NCI-H2029 treated with DMSO at 0.1 percent for 48 hours (cell line): ENCODE measurements at places on chromosomes 6 and 20.

DNA sequence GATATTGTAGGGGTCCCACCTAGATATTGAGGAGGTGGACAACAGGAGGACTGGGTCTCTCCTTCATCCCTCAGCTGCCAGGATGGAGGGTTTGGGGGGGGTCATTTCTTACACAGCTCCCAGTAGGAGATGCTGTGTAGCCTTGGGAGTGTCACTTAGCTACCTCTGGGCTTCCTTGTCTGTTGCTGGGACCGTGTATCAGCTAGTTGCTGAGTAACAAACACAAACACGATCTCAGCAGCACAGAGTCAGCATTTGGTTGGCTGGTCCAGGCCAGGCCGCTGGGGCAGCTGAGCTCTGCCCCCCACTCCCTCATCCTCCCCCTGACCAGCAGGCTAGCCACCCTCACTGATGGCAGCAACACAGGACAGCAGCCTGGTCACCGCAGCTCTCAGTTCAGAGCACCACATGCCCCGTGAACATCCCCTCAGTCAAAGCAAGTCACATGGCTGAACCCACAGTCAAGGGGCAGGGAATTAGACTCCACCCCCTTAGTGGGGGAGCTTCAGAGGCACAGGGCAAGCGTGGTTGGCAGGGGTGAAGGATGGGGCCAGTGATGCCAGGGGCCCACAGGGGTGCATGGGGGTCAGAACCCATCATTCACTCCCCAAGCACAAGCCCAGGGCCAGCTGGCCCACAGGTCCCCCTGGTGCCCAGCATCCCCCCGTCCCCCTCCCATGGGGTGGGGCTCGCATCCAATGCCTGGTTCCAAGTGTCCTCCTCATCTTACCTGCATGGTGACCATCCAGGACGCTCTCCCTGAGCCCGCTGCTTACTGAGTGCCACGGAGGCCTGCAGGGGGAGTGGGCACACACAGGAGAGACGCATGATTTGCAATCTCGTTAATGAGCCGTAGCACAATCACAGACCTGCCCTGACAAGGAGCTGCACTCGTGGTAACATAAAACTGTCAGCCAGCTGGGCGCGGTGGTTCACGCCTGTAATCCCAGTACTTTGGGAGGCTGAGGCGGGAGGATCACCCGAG lies 112.4 kb downstream of the TAF4 start:
- DNase-seq, result no peak

DNA sequence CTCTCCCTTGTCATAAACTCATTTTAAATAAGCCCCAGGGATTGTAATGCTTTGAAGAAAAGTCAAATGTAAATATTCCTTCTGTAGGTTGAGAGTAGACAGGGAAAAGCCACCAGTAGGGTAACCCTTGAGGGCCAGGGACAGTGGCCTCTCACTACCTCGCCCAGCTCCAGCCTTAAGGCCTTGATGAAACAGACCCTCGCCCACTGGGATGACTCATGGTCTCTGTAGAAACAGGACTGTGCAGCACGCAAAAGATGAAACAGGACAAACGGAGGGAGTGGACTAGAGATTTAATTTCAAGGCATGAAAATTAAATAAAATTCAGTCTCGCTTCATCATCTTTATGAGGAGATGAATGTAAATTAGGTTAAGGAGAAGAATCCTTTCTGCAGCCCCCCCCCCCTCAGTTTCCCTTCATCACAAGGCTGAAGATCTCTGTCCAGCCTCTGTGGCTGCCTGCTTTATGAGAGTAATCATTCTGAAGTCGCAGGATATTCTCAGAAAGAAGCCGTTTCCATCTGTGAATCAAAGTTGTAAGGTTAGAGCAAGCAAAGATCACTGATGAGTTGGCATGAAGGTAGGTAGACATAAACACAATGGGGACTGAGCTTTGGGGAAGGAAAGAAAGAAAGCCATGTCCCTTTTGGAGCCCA lies 60.4 kb downstream of the TMEM200A start:
- no peak for DNase-seq

- no peak for DNase-seq
These were observed 199.2 kb upstream of the CDH4 start for GRCh38 chr20:61052776-61053442.

- no peak for DNase-seq
These were observed 109.4 kb downstream of the CDH4 start for GRCh38 chr20:61361501-61361900.

DNA sequence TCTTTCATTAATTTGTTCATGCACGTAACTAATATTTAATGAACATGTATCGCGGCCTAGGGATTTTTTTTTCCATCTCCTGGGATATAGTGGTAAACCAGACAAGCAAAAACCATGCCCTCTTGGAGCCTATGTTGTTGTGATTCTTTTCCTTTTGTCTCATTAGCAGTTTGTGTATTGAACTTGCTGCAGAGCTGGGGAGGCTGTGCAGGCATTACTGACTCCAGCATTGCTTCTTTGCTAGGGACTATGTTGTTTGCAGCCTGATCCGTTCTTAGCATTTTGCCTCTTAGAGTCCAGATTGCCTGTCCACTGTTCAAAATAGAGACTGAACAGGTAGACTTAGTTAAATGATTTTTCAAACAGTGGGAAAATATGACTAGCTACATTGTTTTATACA lies 9.7 kb downstream of the SCAF8 start:
- DNase-seq, result no peak

DNA sequence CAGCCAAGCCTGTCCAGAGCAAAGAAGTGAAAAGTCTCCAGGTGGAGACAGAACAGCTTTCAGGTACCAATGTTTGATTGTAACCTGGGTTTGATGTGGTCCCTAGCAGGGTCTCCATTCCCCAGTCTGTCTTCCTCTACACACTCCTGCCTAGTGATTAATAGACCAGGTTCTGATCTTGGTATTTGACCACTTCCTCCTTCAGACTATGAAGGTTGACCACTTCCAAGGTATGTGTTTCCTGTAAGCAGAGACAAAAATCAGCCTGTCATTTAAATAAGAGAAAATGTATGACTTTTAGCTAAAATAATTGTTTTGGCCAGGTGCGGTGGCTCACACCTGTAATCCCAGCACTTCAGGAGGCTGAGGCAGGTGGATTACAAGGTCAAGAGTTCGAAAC lies 41.8 kb upstream of the TOP1 start:
- no peak for DNase-seq

DNA sequence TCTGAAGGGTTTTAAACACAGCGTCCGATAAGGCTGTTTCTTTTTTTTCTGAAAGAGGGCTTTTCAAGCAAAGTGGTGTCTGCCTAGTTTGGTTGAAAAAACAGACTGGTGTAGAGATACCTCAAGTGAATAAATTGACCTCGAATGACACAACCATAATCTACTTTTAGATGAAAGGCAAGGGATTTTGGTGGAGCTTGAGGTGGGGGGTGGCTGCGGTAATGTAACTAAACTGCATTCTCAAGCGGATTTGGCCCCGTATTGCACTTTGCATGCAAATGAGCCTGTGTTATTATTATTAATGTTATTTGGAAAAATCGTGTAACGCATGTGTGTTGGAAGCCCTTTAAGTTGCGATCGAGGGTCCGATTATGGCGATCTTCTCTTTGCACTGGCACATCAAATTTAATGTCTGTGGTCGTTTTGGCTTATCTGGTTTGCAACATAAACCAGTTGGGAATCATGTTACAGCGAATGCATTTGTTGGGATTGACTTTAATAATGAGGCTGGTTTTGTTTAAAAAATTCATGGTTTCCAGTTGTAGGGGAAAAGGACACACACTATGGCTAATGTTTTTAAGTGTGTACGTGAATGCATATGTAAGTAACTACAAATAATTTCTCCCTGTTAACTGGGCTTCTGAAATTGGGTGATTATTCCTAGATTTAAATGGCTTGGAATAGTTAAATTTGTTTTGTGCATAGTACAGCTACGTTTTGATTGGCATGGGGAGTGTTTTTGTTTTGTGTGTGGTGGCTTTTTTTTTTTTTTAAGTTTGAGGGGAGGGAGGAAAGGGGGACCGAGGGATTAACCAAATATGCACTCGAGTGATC lies 1.0 kb downstream of the JARID2 start:
- peak; percentile 36 for DNase-seq

GRCh38 chr20:60931696-60932095 lies 320.4 kb upstream of the CDH4 start:
- no peak for DNase-seq

GRCh38 chr6:153131037-153131981 lies at the start of gene RGS17:
Gene RGS17, minus strand, starts transcription at chr6:153131282. Its CDS starts 87,264 bp downstream, at chr6:153044018.
- peak; percentile 35 for DNase-seq

DNA sequence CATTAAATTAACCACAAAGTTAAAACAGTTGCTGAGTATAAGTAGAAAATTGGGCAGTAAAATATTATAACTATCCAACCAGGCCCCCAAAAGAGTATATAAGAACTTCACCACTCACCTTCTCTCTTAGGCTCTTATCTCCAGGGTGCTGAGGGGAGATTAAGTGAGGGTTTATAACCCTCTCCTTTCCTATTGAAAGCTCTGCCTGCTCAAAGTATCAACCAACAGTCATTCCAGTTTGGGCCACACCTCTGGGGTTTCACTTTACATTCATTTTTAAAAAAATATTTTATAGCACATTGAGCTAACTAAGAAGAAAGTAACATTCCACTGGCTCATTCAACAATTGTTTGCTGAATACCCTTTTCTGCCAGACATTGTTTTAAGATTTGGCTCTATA lies 22.1 kb downstream of the GSTA4 start:
- no peak for DNase-seq

- no peak for DNase-seq
These were observed 179.8 kb downstream of the DTNBP1 start for GRCh38 chr6:15483060-15483459.

DNA sequence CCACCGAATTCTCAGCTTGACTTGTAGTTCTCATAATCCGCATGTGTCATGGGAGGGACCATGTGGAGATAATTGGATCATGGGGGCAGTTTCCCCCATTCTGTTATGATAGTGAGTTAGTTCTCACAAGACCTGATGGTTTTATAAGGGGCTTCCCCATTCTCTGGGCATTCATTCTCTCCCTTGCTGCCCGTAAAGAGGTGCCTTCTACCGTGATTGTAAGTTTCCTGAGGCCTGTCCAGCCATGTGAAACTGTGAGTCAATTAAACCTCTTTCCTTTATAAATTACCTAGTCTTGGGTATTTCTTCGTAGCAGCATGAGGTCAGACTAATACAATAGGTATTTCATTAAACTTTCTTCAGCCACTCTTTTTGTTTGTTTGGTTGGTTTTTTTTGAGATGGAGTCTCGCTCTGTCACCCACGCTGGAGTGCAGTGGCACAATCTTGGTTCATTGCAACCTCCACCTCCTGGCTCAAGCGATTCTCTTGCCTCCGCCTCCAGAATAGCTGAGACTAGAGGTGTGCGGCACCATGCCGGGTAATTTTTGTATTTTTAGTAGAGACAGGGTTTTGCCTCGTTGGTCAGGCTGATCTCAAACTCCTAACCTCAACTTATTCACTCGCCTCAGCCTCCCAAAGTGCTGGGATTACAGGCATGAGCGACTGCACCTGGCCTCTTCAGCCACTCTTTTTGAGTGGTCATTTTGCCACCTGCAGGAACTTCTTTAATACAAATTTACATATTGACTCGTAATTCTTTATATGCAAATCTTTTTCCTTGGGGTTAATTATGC lies 36.3 kb downstream of the GSTA2 start:
- no peak for DNase-seq

DNA sequence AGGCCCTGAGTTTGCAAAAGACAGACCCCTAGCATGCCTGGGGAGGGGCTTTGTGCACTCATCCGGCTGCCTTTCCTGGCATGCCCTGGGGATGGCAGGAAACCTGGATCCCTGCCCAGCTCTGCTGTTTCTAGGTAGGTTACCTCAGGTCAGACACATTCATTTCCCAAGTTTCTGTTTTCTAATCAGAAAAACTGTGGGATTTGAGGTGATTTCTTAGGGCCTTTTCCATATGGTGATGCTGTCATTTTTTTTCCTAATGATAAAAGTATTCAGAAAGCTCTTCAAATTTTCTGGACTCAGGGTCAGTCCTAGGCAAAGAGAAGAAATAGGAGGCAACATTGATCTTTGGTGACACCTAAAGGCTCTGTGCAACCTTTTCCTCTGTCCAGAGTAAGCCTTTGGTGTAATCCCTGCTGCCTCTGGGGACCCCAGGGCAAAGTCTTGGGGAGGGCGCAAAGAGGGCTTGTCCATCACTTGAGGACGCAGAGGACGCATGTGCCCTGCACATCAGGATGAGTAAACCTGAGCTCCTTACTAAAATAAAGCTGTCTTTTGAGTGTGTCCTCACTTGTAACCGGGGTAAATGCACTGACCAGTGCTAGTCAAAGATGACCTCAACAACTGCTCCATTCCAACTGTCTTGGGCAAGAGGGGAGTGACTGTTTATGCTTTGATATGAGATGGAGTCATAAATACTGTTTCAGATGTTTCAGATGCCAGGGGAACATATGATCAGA lies 13.5 kb upstream of the TRAM2 start:
- DNase-seq, result peak; percentile 25

- DNase-seq, result no peak
These were observed 134.4 kb upstream of the ASCC3 start for GRCh38 chr6:101015541-101015940.

DNA sequence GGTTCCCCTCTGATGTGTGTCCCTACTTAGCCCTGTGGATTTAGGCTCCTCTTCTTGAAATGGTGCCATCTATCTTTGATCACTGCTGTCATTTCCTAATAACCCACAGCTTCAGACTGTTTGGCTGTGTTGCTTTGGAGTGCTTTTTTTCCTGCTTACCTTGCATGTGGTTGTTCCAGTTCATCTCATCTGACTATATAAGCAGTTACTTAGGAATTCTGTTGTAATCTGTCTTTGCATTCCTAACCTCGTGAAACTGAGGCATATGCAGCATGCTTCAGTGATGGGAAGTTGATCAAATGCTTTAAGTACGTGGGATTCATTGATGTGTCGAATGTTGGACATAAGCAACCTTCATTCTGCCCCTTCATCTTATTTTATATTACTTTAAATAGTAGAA lies 115.8 kb upstream of the FLRT3 start:
- DNase-seq, result no peak

GRCh38 chr20:51393571-51393970 lies 148.9 kb downstream of the NFATC2 start:
- DNase-seq, result no peak

DNA sequence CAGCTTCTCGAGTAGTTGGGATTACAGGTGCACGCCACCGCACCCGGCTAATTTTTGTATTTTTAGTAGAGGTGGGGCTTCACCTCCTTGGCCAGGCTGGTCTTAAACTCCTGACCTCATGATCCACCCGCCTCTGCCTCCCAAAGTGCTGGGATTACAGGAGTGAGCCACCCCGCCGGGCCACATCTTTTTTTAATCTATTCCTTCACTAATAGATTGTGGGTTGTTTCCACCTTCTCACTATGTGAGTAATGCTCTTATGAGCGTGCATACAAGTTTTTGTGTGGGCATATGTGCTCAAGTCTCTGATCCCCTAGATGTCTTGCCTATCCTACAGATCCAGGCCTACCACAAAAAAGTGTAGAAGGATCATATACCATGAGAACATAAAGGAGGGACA lies 30.7 kb downstream of the CARMIL1 start:
- DNase-seq, result no peak

- no peak for DNase-seq
These were observed 33.5 kb upstream of the FKBP1A start for GRCh38 chr20:1426231-1426849.
